RPMI7951 (cell line): ENCODE measurements at places on chromosomes 16 and 17. TPM values are rescaled to one million over a fixed set of nuclear protein-coding genes. Genes with fewer than 3 reads are reported as not detected.

AMZ2 gene
- 75.6 and 92.5 TPM in 2 replicates for total RNA-seq

GRCh38 chr16:88433632-88434352 lies 19.3 kb upstream of the ZFPM1 start:
- no peak for DNase-seq

MT1H gene
- not detected in 2 replicates for total RNA-seq

ULK2 gene
- total RNA-seq, result 11.3 and 16.1 TPM in 2 replicates

DNA sequence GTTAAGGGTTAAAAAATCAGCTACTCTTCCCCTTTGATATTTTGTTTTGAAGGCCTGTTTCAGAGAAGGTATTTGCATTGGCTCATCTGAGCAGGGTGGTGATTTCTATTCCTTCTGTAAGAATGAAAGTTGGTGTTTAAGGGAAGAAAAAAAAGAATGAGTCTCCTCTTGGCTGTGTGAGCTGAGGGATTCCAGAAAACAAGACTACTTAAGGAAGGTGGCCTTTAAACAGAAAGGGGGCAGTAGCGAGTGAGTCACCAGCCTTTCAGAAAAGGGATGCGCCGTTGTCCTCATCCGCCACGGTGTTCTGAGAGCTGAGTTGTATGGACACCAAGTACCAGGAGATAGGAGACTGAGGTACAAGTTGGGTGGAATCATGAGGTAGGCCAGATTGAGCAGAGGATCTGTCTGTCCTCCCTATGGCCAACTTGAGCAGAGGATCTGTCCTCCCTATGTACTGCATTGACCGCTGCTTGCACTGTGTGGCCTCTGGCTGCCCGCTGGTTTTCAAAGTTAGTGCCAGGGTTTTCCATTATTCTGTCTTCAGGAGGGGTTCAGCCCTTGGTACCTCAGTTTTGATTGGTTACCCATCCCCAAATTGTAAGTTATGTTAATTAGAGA lies 8.2 kb downstream of the PRKCA start:
- DNase-seq, result no peak

- no peak for DNase-seq
Observed at GRCh38 chr17:17347234-17347955, 44.2 kb downstream of the NT5M start.
